Activated effector memory CD4-positive, alpha-beta T cell treated with Interleukin-2 at 50 U/mL for 16 hours (primary cell): ENCODE measurements at places on chromosomes 6 and 20.

- DNase-seq, result no peak
These were observed 5.4 kb downstream of the GID8 start for GRCh38 chr20:62943396-62943795.

GRCh38 chr6:136600818-136601217, 50.6 kb upstream of the MAP7 start:
- no peak for DNase-seq

- DNase-seq, result no peak
These were observed 68.4 kb downstream of the VEGFA start for GRCh38 chr6:43838276-43839036.

DNA sequence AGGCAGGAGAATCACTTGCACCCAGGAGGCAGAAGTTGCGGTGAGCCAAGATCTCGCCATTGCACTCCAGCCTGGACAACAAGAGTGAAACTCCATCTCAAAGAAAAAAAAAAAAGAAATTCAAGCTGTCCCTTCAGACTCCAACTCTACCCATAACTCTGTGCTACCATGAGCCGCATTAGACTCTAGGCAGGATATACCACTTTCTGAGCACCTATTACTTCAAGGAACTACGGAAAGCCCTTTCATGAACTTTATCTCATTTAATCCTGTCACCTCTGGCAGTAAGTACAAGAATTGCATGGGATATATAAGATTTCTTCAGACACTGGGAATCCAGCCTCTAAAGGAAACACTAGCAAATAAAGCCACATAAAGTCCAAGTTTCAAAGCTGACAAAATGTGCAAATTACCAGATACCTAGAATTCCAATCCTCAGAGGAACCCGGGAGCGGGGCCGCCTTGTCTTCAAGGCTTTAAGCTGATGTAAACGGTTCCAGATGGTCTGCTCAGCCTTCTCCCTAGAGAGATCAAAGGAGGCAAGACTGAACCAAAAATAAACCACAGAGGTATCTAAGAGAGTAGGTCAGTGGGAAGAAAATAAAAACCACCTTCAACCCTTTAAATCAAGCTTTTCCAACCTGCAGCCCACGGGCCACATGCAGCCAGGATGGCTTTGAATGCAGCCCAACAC, 9.4 kb downstream of the CDK5RAP1 start:
- DNase-seq, result no peak

DNA sequence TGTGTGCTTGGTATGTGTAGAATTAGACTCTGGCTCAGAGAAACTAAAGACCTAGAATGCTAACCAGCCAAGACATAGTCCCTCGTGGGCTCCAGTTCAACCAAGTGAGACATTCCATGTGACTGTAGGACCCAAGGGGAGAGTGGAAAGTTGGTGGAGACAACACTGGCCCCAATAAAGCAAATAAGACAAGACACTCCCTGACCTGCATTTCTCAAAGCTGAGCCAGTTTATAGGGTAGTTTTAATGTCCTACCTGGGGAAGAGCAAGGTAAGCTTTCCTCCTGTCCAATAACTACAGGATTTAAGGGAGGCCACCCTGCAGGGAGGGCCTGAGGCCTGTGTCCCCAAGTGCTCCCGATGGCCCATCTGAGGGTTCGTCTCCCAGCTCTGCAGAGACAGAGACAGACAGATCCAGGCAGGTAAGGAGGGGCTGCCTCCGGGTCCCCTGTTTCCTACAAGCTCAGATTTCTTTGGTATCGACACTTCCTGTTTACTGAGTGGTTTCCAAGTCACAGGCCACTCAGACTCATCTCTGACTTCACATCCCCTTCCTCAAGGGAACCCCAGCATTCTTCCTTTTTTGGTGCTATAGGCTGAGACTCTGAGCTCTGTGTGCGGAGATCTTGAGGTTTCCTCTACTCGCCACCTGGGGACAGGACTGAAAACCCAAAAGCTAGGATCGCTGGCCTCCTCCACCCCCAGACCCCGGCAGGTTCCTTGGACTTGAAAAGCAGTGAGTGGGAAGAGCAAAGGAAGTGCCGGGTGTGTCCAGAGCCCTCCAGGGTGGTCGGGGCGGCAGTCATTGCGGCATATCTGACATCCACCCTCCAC, 92.4 kb downstream of the PRND start:
- no peak for DNase-seq

DNA sequence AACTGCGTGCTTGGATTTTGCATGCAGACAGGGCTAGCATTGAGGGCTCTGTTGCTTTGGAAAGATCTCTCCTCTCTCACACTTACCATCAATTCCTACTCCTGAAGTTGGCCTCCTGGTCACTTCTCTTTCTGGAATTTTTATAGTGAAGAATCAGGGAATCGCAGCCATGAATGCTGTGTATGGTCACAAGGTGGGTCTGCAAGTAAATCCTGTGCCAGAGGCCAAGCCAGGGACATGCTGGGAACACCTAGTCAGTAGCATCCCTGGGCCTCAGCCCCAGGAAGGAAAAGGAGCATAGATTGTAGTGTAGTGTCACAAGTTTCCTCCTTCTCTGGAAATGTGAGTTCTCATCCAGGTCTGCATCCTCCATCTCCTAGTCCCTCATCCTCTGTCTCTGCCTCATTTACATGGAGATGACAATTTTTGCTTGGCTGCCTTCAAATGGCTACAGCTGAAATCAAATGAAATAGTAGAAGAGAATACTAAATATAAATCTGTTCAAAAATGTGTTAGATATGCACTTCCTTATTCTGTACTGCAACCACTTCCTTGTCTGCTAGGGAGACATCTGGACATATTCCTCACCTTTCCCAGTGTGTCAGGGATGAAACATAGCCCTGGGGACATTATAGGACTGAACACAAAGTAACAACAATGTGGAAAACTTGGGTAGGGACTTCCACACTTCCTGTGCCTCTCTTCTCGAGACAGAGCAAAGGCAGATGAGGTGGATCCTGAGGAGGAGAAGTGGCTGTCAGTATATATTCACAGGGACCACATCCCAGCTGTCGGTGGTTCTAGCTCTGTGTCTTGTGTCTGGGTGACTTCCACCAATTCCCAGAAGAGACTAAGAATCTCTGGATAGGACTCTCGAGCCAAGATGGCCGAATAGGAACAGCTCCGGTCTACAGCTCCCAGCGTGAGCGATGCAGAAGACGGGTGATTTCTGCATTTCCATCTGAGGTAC, 17.0 kb downstream of the CST9 start:
- no peak for DNase-seq

GRCh38 chr6:73854998-73855718, 159.2 kb downstream of the CD109 start:
- DNase-seq, result no peak

DNA sequence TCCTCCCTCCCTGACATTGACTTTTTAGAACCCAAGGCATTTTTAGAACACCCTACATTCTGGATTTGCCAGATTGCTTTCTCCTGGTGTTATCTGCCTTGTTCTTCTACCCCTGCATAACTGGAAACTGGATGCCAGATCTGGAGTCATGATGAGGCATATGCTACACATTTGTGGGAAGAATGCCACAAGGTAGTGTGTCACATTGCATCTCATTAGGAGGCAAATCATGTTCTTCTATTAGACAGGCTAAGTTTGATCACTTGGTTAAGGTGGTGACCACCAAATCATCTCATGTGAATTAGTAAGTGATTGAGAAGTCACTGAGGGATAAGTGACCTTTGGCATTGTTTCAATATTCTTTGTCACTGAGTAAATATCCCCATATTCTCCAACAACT, 12.9 kb upstream of the NKX2-2 start:
- DNase-seq, result no peak

- no peak for DNase-seq
These were observed 78.0 kb downstream of the PDE10A start for GRCh38 chr6:165585060-165585459.

GRCh38 chr6:121285041-121285440, 49.2 kb downstream of the TBC1D32 start:
- DNase-seq, result no peak

- no peak for DNase-seq
These were observed 11.8 kb upstream of the NAA20 start for GRCh38 chr20:20005342-20005741.
